Stimulated activated CD4-positive, alpha-beta T cell treated with anti-CD3 and anti-CD28 coated beads, Interleukin-15, amount 100 ng/mL, for 48 hours (primary cell): ENCODE measurements at places on chromosomes 1 and 21.

DNA sequence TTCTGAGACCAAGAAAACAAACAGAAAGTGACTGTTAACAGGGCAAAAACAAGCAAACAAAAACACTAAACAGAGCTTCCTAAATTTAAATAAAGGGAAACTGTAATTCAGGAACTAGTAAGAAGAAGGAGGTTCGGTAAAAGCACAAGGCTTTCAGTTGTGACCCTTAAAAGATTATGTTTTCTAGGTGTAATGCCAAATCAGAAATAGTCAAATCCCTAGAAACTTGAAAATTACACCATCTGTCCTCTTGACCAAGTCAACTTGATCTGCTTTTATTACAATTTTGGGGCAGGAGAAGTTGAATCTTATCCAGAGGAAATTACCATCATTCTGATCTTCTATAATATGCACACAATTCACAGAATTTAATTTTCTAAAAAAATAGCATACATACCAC is 754.0 kb upstream of the ADGRL4 start:
- DNase-seq = no peak

- no peak for DNase-seq
These were observed 244.7 kb downstream of the MRPL39 start for GRCh38 chr21:25362375-25363267.

GRCh38 chr1:204191456-204191855 is 4.8 kb downstream of the KISS1 start:
- DNase-seq = no peak

DNA sequence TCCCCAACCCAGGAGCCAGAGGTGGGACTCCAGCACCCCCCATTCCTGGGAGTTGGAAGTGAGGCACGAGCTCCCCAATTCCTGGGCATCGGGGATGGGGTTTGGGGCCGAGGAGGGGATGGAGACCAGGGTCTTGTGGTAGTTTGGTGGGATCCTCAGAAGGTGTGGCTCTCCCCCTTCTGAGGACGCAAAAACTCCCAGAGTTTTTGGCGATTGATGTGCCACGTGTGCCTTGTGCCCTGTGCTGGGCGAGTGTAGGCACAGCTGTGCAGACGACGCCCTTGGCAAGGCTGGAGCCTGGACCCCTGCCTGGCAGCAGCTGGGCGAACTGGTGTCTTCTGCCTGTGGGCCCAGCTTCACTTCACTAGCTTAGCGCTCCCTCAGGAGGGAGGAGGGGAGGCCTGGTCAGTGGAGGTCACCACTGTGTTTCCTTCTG is 2.6 kb downstream of the GUK1 start:
- no peak for DNase-seq

GRCh38 chr21:32907521-32907920 is 118.2 kb upstream of the OLIG2 start:
- DNase-seq = no peak

DNA sequence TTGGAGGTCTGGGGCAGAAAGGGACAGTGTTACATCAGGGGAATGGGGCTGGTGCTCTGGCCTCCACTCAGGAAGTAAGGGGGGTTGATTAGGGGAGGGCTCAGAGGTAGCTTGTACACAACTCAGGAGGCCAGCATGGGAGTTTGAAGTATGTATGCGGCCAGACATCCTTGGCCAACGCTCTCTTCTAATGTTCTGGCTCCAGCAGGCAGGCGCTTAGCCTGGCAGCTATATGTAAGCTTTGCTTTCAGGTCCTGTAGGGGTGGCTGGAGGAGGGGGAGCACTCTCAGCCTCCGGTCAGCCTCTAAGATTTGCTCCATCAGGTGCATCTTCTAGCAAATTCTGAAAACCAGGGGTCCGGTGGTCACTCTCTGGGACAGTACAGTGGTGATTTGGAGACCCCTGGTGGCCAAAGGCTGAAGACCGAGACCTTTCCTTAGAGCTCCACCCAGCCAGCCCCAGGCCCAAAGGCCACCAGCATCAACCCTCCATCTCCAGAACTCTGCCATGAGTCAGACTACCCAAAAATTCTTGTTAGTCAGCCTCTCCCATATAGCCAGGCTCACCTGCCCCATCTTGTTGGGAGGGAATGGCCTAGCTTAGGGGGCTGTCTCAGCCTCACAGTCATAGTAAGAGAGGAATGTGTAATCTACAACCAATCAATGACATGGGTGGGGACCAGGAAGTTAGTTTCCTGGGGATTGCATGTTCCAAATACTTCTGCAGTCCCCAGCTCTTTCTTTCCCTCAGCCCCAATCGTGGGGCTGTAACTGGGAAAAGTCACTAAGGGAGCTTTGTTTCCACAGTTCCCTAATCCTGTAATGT is 9.7 kb upstream of the COL8A2 start:
- DNase-seq = no peak

DNA sequence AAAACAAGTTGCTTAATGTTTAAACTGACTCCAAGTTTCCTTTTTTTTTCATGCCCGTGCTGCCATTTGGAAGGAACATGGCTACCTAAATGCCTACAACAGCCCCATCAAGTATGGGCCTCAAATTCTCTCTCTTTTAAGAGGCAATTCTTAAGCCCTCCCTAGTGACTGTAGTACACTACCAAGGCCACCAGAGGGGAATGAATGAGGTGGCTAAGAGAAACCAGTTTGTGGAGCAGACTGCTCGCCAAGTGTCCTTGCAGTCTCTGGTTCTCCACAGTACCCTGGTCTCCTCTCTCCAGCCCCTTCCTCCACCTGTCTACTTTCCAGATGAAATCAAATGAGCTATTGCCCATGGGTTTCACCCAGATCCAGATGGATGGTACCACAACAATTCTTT is 1809.6 kb downstream of the BRINP3 start:
- DNase-seq = no peak

DNA sequence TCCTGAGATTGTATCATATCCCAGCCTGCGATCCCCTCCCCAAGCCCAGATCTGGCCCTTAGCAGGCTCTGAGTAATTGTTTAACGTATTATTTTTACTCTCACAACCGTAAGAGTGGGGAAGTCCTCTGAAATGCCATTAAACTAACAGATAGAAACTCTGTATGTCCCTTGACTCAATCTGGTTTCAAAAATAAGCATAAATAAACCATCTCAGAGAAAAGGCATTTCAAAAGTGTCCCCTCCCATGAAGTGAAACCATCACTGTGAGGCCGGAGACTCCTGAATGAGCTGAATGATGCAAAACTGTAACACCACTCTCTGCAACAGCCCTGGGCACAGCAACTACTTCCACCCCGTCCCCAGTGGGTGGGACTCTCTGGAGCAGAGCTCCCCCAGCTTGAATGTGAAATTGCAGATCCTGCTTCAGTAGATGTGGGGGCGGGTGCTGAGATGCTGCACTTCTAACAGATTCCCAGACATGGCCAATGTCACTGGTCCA is 104.1 kb downstream of the SYF2 start:
- DNase-seq = no peak

DNA sequence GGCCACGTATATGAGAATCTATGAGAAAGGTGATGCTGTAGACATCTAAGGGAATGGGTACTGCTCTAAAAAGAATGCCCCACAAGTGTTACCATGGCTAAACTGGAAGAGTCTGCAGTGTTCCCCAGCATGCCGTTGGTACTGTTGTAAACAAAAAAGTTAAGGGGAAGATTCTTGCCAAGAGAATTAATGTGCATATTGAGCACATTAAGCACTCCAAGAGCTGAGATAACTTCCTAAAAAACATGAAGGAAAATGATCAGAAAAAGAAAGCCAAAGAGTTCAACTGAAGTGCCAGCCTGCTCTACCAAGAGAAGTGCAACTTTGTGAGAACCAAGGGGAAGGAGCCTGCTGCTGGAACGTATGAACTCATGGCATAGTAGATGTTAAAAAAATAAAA is 40.8 kb downstream of the PLPP3 start:
- DNase-seq = no peak

- no peak for DNase-seq
These were observed 88.0 kb downstream of the HIVEP3 start for GRCh38 chr1:41830726-41831125.

- no peak for DNase-seq
These were observed 3.1 kb downstream of the CHD1L start for GRCh38 chr1:147245586-147246021.

DNA sequence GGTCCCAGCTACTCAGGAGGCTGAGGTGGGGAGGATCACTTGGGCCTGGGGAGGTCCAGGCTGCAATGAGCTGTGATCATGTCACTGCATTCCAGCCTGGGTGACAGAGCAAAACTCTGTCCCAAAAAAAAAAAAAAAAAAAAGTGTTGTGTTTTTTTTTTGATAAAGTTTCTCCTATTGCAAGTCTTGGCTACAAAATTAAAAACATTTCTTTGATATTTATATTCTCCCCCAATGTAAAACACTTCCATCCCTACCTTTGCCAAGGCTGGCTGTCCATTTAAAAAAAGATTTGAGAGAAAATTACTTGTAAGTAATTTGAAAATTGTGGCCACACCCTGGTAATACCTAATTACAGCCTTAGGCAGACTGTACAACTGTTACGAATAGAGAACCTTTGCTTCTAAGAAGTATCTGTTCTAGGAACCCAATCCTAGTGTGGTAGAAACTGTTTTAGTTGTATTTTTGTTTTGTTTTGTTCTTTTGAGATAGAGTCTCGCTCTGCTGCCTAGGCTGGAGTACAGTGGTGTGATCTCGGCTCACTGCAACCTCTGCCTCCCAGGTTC is 11.2 kb downstream of the ZNF436 start:
- no peak for DNase-seq

DNA sequence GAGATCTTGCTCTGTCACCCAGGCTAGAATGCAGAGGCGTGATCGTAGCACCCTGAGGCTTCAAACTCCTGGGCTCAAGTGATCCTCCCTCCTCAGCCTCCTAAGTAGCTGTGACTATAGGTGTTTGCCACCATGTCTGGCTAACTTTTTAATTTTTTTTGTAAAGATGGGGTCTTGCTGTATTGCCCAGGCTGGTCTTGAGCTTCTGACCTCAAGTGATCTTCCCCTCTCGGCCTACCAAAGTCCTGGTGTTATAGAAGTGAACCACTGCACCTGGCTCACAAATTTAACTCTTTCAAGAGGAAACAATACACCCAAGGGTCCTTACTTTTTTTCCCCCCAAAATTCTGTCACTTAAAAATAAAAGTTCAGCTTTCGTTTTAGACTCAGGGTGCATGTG is 62.3 kb downstream of the GALNT2 start:
- no peak for DNase-seq

DNA sequence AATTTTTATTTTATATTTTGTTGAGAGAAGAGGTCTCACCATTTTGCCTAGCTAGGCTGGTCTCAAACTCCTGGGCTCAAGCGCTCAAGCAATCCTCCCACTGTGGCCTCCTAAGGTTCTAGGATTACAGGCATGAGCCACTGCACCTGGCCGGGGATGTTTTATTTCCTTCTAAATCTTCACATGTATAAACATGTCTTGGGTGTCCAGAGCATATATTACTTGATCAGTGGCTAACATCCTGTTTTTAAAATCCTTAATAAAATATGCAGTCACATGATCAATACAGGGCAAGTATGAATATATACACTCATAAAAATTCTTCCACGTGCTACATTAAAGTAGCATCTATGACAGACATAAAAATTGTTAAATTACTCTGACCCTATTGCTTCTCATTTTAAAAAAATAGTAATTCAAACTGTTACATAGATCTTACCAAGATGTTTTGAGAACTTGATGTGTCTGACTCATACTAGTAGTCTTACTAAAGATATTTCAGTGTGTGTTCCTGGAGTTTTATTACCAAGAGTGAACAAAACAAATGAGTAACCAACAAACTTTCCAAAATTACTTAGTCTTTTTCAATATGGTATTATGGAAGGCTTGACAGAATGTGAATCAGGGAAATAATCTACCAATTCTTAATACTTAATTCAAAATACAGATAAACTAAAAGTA is 222.5 kb downstream of the SLC45A1 start:
- no peak for DNase-seq

GRCh38 chr1:180652792-180653191 is 21.0 kb downstream of the XPR1 start:
- DNase-seq = no peak

DNA sequence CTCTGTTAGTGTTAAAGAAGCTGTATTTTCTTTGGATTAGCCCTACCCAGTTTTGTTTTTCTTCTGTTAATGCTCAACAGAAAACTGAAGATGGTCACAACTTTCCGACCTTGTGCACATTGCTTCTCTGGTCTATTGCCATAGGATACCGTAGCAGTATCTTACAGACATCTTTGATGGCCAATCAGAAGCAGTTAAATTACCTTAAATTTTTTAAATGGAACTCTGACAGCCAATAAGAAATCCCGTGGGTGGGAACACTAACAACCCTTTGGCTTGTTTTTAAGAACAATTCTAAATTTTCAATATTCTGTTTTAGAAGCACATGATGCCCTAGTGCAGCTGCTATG is 17.2 kb downstream of the NFYC start:
- no peak for DNase-seq

DNA sequence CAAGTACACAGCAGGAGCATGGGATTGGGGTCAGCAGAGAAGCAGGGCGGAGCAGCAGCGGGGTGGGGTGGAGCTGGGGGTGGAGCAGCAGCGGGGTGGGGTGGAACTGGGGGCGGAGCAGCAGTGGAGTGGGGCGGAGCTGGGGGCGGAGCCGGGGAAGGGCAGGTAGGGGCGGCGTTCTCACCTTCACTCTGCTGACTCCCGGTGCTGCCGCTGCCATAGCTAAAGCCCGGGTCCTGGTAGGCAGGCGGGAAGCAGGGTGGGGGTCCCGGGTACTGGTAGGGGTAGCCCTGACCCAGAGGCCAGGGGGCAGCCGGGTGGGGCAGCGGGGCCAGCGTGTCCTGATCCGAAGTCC is 6.7 kb downstream of the TAS1R3 start:
- peak; percentile 47 for DNase-seq

DNA sequence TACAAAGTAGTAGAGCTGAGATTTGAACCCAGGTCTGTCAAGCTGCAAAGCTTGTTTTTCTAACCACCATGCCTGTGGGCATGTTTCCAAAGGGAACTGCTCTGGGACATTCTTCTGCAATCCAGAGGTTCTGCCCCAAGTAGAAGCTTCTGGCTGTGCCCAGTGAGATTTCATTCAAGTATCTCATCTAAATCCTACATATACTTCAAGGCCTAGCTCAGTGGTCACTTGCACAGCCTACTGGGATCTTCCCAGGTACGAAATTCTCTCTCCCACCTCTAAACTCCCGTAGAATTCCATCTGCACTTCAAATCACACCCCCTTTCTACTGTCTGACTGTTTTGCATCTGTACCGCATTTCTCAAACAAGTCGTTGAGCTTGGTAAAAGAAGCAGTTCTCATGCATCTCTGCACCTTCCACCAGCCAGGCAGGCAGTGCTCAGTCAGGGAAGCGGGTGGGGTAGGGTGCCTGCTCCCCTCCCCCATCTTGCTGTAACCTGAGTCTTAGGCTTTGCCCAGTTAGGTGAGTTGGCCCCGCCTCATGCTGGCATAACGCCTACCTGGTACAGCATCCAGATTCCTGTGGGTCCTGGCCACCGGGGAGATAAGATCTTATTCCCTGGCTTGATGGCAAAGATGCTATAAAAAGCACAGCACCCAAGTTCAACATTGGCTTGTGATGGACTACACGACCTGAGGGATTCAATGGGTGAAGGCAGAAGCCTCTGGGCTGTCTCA is 13.5 kb downstream of the SLC9A1 start:
- no peak for DNase-seq

GRCh38 chr1:51203121-51203873 is 32.8 kb upstream of the RNF11 start:
- DNase-seq = no peak
